ENCODE measurements at places on chromosomes 7 and 10. TPM values are rescaled to one million over a fixed set of nuclear protein-coding genes. Genes with fewer than 3 reads are reported as not detected.

DNA sequence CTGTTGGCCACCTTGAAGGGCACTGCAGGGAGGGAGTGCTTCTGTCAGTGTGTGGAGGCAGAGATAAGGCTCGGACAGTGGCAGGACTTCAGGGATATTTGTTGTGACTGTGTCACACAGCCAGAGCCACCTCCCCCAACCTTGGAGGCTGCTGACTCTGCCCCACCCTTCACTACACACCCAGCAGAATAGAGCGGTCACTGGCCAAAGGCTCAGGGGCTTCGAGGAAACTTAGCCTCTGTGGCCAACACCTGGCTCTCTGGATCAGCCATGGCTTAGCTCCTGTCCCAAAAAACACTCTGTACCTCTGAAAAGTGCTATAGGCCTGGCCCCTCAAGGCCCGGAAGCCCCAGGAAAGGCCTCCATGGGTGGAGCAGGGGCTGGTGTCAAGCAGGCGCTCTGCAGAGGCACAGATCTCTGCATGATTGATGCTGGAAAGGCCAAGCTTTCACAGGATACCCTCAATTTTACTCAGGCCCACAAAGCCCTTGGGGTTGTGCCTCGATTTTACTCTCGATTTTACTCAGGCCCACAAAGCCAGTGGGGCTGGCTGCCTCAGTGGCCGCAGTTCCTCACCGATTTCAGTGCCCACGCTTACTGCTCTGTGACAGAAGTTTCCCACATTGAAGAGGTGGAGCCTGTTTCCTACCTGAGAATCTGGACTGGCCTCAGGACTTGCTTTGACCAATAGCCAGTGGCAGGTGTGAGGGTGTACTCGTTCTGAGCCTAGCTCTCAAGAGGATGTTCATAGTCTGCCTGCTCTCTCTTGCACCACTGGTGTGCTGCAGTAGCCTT is 113.2 kb upstream of the GPR26 start:
- no peak for DNase-seq

- peak; percentile 78 for DNase-seq
Measured at GRCh38 chr10:118272149-118272721, 69.9 kb downstream of the FAM204A start.

DNA sequence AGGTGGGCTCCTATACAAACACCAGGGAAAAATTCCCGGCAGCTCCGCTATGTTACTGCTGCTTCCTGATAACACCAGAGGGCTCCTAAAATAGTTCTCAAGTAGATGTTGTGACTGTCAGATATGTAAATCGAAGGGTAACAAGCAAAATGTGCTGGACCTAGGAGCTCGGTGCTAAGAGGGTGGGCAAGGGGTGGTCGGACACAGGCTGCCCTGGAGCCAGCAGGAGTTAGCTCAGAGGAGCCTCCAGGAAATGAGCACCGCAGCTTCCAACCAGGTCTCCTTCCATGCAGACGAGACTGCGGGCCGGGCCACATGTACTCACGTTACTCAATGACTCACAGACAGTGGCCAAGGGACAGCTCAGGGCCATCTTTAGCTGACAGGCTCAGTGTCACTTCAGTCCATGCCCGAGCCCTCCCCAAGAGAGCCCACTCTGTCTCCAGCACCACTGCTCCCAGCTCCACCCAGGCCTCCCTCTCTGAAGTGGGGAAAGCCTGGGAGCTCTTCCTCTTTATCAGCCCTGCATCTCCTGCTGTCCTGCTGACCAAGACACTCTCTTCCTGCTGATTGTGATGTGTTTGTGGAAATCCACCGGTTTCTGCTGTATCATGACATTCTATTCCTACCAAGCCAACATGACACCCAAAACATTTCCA is 37.2 kb upstream of the TMEM273 start:
- no peak for DNase-seq

GRCh38 chr10:62050893-62051433 is 149.5 kb downstream of the ARID5B start:
- no peak for DNase-seq

DNA sequence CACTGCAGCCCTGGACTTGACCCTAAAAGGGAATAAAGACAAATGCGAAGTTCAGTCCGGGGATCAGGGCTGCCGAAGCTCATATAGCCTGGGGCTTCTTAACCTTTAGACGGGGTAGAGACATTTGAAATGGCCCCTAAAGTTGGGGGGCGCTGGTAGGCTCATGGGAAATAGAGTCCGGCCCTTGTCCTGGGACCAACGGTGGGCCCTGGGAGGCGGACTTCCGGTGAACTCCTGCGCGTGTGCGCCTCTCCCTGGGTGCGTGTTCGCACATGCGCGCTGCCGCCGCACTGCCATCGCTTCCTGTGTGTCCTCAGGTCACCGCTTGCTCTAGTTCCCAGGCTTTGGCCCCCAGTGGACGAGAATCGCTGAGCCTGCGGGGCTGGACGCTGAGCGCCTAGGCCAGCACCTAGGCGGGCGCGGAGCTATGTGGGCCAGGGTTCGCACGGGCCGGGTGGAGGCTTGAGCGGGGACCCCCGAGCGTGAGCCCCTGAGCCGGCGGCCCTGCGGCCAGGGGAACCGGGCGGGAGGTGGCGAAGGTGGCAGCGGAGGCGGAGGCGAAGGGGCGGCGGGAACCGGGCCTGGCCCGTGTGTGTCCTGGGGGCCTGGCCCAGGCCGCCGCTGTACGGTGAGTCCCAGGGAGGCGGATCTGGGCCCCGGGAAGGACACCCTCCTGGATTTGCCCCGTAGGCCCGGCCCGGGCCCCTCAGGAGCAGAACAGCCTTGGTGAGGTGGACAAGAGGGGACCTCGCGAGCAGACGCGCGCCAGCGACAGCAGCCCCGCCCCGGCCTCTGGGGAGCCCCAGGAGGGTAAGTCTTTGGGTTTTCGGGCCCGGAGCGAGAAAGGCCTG is 23.0 kb upstream of the ZNF12 start:
- peak; percentile 97 for DNase-seq

DNA sequence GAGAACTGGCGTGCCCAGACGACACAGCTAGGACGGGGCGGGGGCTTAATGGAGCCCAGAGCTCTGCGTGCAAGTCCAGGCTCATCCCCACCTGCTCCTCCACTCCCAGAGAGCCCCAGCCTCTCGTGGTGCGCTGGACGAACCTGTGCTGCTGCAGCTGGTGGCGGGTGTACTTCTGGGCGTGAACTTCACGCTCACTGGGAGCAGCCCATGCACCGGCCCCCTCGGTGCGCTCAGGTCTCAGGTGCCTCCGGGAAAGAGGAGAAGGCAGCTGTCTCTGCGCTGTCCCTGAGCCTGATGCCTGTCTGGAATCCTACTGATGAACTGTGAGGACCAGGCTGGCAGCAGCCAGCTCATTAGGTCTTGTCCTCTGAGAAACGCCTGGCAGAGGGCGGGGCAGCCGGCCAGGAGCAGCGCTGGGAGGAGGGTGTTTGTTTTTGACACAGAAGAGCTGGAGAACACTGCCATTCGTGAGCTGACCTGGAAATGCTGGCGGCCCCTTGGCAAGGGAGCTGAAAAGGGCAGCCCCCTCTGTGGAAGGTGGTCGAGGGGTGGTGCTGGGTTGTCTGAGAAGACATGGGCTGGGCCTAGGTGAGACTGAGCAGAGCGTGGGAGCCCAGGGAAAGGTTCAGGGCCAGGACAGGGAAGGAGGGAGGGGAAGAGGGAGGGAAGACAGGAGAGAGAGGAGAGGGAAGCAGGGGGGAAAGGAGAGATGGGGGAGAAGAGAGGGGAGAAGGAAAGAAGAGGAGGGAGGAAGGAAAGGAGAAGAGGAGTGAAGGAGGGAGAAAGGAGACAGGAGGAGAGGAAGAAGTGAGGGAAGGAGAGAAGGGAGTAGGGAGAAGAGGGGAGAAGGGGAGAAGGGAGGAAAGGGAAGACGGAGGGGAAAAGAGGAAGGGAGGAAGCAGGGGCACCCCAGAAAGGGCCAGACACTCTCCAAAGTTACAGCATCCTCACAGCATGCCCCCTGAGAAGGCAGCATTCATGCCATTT is 53.5 kb upstream of the TNS3 start:
- DNase-seq: peak; percentile 80

GRCh38 chr10:5500910-5501309 is 1.5 kb upstream of the CALML5 start:
- DNase-seq: peak; percentile 24

DNA sequence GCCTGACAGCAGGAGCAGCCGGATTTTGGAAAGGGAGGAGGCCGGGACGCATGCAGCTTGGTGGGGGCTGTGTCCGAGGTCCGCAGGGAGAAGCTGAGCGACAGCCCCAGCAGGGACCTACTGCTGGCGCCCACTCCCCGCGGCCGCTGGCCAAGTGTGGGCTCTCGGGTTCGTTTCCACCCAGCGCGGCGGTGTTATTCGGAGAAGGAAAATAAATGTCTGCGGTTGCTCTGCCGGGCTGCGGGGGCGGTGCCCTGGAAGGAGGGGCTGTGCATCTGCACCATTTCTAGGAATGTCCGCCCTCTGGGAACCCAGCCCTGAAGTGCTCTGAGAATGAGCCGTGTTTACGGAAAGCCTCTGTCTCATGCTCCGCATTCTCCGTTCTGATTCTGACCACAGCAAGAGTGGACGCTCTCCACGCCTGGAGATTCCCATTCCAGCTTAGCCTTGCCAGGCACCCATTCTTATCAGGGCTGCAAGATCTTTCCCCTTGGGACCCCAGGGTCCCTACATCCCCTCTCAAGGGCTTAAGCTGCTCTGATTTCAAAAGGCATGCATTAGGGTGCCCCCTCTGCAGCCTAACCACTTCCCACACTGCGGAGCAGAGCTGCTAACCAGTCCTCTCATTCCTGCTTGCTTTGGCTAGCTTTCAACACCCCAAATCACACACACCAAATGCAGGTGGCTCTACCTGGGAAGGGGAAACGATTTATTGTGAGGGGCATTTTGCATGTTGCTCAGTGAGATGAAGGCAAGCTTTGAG is 256.6 kb upstream of the GLI3 start:
- DNase-seq: peak; percentile 94

DNA sequence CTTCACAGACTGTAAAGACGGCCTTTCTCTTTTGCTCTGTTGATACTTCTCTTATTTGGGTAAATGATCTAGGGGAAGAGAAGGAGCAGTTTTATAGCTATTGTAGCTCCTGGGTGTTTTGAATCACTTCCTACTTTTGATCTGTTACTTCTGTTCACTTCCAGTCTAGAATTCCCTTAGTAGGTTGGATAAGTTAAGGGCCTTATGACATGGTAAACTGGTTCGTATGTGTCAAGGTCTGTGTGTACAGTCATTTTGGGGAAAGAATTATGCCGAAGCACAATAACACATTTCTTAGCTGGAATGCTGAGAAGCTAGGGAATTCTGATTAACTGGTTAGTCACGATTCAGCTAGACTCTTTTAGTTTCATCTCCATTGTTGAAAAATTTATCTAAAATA is 8.1 kb downstream of the DENND10 start:
- no peak for DNase-seq

DNA sequence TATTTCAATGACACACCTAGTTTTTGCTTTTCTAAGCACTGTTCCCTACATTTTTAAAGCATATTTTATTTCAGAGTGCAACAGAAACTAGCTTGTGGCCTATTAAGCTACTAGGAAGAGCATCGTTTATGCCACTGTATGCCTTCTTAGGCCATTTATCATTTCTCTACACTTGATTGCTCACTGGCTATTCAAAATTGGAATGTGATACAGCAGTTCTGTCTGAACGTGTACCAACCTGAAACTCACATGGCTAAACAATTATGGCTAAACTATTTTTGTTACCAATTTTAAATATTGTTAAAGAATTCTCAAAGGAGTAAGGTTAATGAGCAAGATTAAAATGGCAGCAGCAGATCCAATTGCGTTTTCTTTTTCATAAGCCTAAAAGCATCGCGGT is 105.2 kb downstream of the GSAP start:
- DNase-seq: no peak

GRCh38 chr7:7536396-7537019 is 835 bp upstream of the COL28A1 start:
- no peak for DNase-seq

- peak; percentile 70 for DNase-seq
Measured at GRCh38 chr10:91796331-91797047, 1.7 kb upstream of the TNKS2 start.

GRCh38 chr10:129922598-129923123 is 41.4 kb downstream of the EBF3 start:
- DNase-seq: peak; percentile 21

GRCh38 chr10:66882271-66882670 is 43.6 kb upstream of the LRRTM3 start:
- no peak for DNase-seq

- DNase-seq: no peak
Measured at GRCh38 chr7:54764861-54765260, 5.8 kb upstream of the SEC61G start.

DNA sequence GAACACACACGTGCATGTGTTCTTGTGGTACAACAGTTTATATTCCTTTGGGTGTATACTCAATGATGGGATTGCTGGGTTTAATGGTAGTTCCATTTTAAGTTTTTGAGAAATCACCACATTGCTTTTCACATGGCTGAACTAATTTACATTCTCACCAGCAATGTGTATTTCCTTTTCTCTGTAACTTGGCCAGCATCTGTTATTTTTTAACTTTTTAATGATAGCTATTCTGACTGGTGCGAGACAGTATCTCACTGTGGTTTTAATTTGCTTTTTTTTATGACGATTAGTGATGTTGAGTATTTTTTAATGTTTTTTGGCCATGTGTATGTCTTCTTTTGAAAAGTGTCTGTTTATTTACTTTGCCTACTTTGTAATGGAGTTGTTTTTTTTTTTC is 256.6 kb downstream of the ZWINT start:
- DNase-seq: no peak

DNA sequence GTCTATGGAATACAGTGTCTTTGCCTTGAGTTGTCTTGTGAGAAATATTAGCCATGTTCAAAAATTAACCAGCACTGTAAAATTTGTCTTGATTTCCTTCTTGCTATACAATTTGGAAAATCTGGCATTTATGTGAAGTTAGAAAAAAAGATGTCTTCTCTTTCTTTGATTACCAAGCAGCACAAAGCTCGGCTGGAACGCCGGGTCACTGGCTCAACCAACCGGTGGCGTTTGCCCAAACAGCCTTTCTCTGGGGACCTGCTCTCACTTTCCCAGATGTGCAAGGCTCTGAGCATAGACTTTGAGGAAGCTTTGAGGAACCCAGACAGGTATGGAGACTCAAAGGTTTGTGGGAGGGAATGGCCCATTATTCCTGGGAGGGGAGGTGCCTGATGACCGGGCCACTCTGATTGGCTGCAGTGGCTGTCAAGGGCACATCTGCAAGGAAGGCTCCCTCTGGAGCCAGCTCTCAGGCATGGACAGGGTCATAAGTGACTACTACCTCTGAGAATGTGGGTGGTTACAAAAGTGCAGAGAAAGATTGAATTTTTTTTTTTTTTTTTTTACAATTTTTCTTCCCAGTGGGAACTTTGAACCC is 5.6 kb downstream of the BTBD16 start:
- DNase-seq: peak; percentile 28

The NPC1L1 gene
- not detected for polyA plus RNA-seq

The AGAP9 gene
- 8.2 TPM for polyA plus RNA-seq

The GRM3 gene
- polyA plus RNA-seq: not detected

The CACNB2 gene
- 1.2 TPM for polyA plus RNA-seq

The RPP30 gene
- 26.4 TPM for polyA plus RNA-seq

The SHLD2 gene
- 18.8 TPM for polyA plus RNA-seq

The INSIG1 gene
- polyA plus RNA-seq: 39.1 TPM

The AKR1B15 gene
- not detected for polyA plus RNA-seq

The JAKMIP3 gene
- not detected for polyA plus RNA-seq

The IGFBP3 gene
- 44.9 TPM for polyA plus RNA-seq
